ENCODE measurements at places on chromosomes 5 and 9.
A peak's percentile ranks its signal among the peaks of the same experiment; 100 is the strongest.

DNA sequence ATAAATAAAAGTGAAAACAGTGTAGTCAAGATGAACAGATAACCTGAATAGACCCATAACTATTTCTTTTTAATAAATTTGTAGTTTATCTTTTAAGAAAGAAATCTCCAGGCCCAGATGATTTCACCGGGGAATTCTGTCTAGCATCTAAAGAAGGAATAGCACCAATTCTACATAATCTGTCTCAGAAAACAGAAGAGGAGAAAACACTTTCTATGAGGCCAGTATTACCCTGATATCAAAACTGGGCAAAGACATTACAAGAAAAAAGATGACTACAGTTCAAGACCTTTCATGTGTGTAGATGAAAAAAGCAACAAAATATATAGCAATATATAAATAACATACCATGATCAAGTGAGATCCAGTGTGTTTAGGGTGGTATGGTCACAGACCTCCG lies 31.4 kb downstream of the TTC23L start:
- no peak for DNase-seq

- no peak for DNase-seq
Observed at GRCh38 chr5:107389130-107389774, 281.5 kb downstream of the EFNA5 start.

DNA sequence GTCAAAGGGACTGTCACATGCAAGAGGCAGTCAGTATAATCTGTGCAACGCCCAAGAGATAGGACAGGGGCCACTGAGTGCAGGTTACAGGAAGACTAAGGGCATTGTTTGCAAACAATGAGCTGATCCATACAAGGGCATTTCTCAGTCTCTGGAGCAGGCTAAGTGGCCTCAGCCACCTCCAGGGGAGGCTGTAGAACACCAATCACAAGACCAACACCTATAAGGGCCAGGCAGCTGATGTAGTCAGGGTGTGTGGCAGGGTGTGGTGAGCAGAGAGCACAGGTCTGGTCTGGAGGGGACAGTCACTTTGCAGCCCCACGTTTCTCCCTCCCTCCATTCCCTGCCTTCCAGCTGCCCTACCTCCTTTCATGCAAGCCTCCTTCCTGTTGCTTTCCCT lies 83.2 kb upstream of the ADRA1B start:
- DNase-seq = no peak

DNA sequence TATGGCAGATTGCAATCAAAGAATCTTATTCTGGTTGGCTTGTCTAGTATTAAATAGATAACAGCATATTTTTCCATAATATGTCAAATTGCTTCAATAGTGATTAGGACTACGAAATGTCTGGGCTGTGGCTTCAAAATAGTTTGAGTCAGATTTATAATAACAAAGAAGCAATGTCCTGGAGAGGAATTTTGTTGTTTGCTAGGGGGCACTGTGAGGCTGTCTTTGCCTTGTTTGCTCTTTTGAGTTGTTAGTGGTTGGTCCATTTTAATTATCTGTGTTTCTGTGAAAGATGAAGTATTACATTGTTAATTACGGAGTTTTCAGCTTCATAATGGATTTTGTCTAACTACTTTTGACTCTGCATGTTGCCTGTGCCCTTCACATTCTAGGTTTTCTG lies 713.6 kb downstream of the TLE4 start:
- no peak for DNase-seq

DNA sequence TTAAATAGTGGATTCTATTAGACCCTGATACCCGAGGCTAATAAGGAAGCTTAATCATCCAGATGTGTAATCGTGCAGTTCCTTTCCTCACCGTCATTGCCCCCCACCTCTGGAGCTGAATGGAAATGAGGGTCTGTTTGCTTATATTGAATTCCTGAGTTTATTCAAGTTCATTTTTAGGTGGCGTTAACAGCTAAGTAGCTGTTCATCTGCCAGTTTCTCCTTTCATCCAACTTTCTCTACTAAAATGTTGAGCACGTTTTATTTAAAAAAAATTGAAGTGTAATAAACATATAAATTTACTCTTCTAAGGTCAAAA lies 291.0 kb downstream of the DOCK8 start:
- DNase-seq = no peak

- DNase-seq = no peak
Observed at GRCh38 chr9:134564431-134565170, 77.0 kb upstream of the COL5A1 start.

DNA sequence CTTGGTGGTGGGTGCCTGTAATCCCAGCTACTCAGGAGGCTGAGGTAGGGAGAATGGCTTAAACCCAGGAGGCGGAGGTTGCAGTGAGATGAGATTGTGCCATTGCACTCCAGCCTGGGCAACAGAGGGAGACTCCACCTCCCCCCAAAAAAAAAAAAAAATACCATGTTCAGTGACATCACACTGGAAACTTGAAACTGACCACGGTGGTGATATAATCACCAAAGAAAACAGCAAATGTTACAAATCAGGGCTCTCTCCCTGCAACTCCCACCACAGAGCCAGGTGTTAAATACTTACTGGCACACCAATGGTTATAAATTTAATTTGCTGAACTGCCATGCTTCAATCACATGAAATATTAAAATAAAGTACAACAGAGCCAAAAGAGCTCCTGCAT lies 81.4 kb downstream of the ZNF608 start:
- DNase-seq = no peak

DNA sequence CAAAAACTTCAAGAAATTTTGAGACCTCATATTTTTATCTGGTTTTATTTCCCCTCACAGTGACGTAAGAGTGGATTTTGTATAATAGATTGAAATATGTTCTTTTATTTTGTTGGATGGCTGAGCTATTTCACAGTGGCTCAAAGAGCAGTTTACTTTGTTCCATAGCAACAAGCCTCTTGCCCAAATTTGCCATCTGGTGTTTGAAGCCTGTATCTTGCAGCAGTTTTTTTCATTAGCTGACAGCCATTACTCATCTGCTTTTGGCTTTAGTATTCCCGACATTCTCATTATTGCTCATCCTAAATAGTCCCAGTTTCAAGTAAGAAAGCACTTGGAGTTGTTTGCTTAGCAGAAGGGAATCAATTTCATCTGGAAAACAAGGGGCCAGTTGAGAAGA lies 36.3 kb downstream of the GDA start:
- DNase-seq = no peak

- no peak for DNase-seq
Observed at GRCh38 chr5:160456480-160457177, 35.0 kb downstream of the PTTG1 start.

DNA sequence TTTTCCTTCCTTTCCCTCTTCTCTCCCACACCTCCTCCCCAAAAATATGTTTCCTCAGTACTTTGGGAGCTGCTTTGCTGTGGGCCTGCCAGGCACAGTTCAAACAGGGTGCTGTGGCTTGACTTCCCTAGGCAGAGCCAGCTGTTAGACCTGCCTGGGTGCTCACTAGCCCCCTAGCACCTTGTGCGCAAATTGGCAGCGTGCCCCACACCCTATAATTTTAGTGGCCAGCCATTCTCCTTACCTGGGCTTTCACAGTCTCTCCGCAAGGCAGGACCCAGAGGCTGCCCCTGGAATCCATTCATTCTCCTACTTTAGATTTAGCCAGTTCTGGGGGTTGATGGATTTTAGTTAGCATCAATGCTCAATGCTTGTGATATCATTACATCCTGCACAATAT lies 72.3 kb downstream of the ANGPTL2 start:
- no peak for DNase-seq

DNA sequence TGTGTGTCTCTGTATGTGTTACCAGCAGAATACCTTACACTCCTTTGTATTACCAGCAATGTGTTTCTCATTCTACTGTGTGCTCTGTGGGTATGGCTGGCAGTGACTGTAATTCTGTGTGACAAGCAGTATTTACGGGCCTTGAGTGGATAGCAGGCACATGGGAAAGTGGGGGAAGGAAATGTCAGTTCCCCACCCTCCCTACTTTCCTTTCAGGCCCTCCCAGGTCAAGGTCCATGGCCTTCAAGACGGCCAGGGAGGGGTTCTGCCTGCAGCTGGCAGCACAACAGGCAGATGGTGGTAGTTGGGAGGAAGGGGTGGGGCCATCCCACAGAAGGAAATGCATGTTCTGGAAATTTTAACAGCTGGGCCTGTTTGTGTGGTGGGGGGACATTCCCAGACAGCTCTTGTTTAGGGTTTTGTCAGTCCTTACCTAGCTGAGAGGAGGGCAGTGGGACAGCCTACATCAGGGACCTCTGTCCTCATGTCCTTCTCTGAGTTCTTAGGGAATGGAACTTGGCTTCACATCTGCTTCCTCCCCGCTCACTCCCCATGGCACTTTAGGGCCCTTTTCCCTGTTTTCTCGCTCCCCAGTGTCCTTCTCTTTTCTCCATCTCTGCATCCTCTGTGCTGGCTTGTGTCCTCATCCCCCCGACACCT lies 14.6 kb upstream of the TNIP1 start:
- no peak for DNase-seq

DNA sequence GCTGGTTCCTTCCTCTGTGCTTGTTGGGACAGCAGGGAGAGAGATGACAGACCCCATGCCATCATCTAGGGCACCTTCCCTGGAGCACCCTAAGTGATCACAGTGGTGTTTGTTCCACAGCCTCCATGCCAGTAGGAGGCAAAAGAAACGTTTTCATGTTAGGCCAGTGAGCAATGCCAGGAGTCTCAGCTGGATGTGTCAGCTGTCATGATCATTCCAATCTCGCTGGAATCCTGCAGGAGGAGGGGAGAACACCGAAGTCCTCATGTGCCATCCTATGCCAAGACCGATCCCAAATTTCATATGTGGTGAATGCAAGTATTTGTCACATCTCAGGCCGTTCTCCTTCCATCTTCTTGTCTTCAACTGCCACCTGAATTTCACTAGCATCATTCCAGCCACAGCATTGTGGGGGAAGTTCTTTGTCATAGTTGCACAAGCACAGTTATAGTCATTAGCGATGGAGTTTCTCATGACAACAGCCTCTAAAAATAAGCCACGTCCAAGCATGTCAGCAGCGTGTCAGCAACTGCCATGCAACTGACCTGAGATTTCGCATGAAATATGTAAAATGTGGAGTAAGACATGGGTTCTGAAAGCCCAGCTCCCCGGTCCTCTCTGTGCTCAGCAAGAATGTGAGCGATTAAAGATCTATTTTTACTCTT lies 97.2 kb upstream of the DNAH5 start:
- no peak for DNase-seq

GRCh38 chr5:38660194-38660668 lies 103.8 kb upstream of the LIFR start:
- no peak for DNase-seq

- DNase-seq = no peak
Observed at GRCh38 chr5:123538670-123539459, 26.9 kb downstream of the CSNK1G3 start.

- peak; percentile 93 for DNase-seq
Observed at GRCh38 chr5:78908173-78909061, 76.7 kb downstream of the ARSB start.

DNA sequence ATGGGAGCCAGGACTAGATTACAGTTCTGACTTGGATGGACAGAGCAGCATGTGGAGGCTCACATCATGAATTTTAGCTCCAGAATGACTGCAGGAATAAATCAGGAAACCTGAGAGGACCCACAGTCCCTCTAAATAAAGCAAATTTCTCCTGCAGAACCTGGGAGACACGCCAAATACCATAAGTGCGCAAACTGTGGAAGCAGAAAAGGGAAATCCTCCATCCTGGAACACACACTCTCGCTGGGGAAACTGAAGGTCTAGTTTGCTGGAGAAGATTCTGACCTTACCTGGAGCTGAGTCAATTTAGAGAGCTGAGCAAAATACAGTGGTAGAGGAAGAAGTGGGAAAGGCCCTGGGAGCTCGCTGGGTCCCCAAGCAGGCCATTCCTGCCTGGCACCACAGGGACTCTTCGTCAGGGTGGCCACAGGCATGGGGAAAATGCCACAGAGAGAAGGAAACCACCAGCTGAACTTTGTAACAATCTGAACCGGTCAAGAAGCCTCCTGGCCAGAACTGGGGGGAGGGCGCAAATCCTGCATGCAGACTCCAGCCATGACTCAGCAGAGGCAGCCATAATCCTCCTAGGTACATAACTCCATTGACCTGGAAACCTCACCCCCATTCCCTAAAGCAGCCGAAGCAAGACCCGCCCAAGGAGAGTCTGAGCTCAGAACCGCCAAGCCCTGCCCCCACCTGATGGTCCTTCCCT lies 390.9 kb downstream of the LRRC70 start:
- peak; percentile 26 for DNase-seq

DNA sequence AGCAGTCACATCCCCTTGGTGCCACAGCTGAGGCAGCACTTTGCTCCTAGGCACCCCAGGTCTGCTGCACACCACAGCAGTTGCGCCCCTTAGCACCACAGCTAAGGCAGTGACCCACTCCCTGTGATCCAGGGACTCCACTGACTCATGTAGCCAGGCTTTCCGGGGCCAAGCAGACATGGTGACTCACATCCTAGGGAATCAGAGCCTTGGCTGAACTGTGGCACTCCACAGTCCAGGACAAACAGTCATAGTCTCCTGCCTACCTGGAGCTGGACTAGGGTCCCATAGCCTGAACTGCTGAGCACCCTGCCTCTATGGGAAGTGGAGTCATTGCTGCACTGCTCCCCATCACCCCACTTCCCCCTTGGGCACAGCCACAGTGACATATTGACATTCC lies 338.7 kb downstream of the NPR3 start:
- no peak for DNase-seq

DNA sequence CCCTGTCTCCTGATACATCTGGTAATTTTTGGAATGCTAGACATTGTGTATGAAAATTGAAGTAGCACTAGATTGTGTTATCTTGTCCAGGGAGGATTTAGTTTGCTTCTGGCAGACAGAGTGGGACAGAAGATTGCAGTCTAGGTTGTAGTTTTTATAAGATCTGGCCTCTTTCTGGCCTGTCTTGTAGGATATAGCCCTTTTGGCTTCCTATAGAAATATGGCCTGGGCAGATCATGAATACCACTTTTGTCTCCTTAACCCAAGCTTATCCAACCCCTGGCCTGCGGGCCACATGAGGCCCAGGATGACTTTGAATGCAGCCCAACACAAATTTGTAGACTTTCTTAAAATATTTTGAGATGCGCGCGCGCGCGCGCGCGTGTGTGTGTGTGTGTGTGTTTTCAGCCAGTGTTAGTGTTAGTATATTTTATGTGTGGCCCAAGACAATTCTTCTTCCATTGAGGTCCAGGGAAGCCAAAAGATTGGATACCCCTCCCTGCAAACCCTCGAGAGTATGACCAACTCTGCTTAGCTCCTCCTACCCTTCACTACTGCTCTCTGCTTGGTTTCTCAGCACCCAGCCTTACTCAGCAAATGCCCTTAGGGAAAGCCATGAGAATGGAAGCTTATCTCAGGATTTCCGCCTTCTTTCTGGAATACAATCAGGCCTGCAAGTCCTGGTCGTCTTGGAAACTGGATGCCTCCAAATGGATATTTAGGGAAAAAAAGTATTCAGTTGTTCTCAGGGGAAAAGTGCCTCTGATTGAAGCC lies 26.5 kb downstream of the ANKRD33B start:
- DNase-seq = no peak

DNA sequence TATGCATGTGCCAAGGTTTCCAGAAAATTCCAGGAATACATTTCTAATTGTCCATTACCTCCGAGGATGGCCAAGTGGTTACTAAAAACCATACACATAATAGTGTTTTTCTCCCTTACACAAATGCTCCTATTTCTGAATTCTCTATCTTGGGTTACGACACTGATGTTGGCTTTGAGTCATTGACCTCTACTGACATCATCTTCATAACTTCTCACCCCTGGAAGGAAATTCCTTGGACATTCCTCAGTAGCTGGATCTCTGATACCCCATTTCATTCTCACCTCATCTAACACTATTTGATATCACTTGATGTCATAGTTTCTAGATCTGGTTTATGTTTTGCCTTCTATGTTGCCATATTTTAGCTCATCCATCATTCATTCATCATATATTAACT lies 287.2 kb downstream of the CTNND2 start:
- no peak for DNase-seq

GRCh38 chr9:88322906-88323566 lies 65.2 kb upstream of the SPIN1 start:
- DNase-seq = peak; percentile 20

Data from forelimb muscle (tissue), 1 donor.